GM12891 (cell line): ENCODE measurements at places on chromosomes 12 and 14.

DNA sequence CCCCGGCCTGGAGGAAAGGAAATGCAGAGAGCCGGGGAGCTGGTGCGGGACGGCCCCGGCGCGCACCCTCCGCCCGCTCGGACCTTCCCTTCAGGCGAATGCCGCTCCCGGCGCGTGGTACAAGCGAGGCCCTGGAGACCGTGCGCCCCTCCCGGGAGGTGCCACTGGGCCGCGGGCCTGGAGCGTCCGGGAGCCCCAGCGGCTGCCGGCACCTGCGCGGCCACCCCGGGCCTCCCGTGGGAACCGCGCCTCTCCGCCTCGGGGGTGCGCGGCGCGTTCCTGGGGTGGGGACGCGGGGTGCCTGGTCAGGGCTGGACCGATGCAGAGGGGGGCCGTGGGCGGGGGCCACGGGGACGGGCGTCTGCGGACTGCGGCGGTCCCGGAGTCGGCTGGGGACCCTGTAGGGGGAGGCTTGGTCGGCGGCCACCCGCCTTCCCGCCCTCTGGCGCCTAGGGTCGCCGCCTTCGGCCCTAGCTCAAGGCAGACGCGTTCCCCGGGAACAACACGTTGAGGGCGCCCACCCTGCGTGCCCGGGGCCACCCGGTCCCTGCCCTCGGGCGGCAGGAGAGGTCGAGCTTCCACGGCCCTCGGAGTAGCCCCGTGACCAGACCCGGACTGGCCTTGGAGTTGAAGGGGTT, 599 bp downstream of the PAPLN start:
- DNase-seq, result no peak

DNA sequence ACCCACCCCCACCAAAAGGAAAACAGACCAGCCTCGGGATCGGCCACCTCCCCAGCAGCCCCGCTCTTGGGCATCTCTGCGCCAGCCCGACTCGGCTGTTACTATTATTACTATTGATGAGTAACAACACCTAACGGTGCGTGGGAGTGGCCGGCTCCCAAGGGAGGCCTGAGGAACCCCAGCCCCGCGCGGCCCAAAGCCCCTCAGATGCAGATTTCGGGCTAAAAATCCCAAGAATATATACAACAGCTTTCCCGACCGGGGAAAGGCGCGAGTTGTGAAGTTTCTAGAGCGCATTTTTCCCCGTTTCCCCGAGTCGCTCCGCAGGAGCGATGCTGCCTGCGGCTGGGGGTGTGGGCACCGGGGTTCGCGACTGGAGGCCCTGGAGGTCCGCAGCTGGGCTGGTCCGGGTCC, 565 bp downstream of the NT5DC3 start:
- DNase-seq, result peak; percentile 34

DNA sequence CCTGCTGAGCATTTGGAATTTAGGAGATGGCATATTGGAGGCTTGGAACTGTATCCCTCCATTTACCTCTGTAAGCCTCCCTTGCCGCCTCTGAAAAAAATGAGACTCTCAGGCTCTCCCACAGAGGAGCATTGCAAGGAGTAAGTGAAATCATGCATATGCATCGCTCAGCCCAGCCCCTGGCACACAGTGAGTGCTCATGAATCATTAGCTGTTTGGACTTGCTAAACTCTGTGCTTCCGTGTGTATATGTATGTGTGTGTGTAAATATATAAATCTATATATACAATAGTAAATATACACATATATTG, 17.1 kb upstream of the TBX3 start:
- no peak for DNase-seq

DNA sequence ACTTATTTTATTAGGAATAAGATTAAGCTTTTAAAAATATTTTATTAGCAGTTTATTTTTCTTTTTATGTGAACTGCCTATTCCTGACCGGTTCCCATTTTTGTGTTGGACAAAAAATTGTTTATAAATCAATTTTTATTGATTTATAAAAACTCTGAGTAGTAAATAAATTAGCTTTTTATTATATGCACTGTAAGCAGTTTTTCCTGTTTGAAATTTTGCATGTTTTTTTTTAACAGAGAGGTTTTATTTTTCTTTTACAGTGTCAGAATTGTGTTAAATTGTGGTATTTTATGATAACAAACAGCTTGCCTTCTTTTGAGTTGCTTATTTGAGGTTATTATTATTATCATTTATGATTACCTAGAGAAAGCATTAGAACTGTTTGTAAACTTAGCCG, 68.1 kb downstream of the FOXA1 start:
- DNase-seq, result no peak

DNA sequence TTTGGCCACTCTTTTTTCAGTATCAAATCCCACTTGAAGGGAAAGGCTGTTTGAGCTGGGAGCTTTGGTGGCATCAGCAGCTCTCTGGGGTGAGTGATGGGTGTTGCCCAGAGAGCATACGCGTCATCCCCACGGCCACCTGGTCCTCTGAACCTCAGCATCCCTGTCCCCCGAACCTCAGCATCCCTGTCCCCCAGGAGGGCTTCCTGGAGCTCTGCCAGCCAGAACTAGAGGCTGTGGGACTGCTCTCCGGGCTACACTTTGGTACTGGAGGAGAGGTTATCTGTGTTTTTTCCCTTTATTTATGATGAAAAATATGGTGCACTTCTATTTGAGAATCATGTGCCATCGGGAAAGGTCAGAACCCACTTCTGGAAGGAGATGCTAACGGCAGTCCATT, 131.5 kb upstream of the RTL1 start:
- no peak for DNase-seq

GRCh38 chr14:22955702-22956569, 954 bp downstream of the HAUS4 start:
- no peak for DNase-seq

- no peak for DNase-seq
Measured at GRCh38 chr12:19430988-19431387, 8.3 kb upstream of the AEBP2 start.

DNA sequence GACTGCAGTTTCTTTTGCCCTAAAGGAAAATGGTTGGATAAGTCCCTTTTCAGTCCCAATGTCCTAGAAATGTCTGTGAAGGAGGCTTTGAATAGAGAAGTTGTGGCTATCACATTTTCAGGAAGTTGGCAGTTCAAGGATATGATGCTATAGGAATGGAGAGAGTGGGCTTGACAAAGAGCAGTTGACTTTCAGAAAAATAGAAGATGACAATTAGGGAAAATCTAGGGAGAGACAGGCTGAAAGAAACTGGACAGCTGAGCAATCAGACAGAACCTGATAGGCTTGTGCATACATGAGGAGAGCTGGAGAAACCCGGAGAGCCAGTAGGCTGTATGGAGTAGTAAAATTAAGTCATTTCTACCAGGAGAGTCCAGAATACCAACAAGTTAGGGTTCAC, 50.5 kb downstream of the LMNTD1 start:
- no peak for DNase-seq

DNA sequence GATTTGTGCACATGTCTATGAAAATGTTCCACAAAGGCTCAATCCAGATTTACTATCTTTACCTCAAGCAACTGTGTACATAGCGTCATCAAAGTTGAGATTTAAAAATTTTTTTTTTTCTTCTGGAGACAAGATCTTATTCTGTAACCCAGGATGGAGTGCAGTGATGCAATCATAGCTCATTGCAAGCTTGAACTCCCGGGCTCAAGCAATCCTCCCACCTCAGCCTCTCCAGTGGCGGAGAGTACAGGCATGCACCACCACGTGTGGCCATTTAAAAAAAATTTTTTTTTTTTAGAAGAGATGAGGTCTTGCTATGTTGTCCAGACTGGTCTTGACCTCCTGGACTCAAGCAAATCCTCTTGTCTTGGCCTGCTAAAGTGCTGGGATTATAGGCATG, 2.3 kb downstream of the COCH start:
- DNase-seq, result no peak

DNA sequence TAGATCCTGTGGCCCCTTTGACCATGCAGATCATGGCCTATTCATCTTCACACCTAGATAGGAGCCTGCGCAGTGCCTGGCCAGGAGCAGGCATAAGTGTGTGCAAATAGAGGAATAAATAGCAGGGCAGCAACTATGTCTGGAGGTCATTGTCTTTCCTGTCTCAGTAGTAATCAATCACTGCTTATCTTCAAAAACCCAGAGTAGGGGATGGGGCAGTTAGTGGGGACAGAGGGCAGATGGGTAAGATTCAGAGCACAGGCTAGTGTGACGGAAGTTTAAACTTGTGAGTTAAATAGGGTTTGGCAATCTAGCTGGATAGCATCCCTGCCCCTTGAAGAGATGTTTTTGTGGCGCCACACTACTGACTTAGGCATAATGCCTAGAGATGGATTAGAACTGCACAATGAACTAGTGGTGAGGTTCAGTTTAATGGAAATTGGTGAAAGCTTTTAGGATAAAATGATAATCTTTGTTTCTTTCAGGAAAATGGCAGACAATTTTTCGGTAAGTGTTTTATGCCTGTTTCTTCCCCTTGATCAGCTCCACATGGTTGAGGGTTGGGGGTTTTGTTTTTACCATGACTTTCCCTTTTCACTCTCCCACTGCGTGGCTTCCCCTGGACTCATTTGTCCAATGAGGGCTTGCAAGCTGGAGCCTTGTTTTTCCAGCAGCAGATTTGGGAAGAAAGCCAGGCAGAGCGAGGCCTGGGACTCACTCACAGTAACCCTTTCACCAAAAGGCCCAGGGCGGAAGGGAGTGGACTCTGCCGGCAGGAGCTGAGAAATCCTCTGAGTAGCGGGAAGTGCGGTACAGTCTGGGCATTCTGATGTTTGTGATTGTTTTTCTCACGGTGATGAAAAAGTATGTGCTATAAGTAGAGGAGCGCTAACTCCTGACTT, 8.1 kb downstream of the LGALS3 start:
- no peak for DNase-seq

- DNase-seq, result no peak
Measured at GRCh38 chr12:98073610-98074009, 441.8 kb upstream of the TMPO start.

DNA sequence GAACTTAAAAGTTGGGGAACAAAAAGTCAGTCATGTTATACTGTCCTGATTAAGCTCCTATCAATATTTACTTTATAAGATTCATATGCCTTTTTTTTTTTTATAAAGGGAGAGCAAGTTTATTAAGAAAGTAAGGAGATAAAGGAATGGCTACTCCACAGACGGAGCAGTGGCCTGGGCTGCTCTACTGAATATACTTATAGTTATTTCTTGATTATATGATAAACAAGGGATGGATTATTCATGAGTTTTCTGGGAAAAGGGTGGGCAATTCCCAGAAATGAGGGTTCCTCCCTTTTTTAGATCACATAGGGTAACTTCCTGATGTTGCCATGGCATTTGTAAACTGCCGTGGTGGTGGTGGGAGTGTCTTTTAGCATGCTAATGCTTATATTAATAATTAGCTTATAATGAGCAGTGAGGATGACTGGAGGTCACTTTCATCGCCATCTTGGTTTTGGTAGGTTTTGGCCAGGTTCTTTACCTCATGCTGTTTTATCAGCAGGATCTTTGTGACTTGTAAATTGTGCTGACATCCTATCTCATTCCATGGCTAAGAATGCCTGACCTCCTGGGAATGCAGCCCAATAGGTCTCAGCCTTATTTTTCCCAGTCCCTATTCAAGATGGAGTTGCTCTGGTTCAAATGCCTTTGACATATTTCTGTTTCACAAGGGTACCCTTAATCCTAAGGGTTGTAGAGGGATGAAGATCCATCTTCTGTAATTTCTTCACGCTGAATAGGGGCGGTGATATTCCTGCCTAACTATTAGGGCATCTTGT, 73.9 kb downstream of the OTOGL start:
- no peak for DNase-seq

- DNase-seq, result no peak
Measured at GRCh38 chr12:115223322-115223721, 539.3 kb upstream of the TBX3 start.
